AG04450 (cell line): ENCODE measurements at places on chromosomes 12 and 14. TPM values are rescaled to one million over a fixed set of nuclear protein-coding genes. Genes with fewer than 3 reads are reported as not detected.

- no peak for DNase-seq
These were observed 220.5 kb downstream of the SEC23A start for GRCh38 chr14:38882533-38882932.

- DNase-seq, result peak; percentile 80
These were observed 74.3 kb downstream of the RFLNA start for GRCh38 chr12:124369055-124369826.

- no peak for DNase-seq
These were observed 69.7 kb downstream of the DICER1 start for GRCh38 chr14:95087619-95088018.

SPIC gene
- not detected in 2 replicates for polyA plus RNA-seq
